Endothelial cell of umbilical vein (primary cell): ENCODE measurements at places on chromosomes 3 and 15. TPM values are rescaled to one million over a fixed set of nuclear protein-coding genes. Genes with fewer than 3 reads are reported as not detected.

- no peaks in the 10 kb centered on the region for H3K36me3 ChIP-seq
- no peak overlapping the region for H3K27ac ChIP-seq
- H3K4me1 ChIP-seq, result no peaks in the 10 kb centered on the region
- DNase-seq, result no peak
- H3K27me3 ChIP-seq, result no peaks in the 10 kb centered on the region
- H3K4me3 ChIP-seq, result no peak overlapping the region
Observed at GRCh38 chr3:156604642-156605144, 49.8 kb upstream of the SSR3 start.

DNA sequence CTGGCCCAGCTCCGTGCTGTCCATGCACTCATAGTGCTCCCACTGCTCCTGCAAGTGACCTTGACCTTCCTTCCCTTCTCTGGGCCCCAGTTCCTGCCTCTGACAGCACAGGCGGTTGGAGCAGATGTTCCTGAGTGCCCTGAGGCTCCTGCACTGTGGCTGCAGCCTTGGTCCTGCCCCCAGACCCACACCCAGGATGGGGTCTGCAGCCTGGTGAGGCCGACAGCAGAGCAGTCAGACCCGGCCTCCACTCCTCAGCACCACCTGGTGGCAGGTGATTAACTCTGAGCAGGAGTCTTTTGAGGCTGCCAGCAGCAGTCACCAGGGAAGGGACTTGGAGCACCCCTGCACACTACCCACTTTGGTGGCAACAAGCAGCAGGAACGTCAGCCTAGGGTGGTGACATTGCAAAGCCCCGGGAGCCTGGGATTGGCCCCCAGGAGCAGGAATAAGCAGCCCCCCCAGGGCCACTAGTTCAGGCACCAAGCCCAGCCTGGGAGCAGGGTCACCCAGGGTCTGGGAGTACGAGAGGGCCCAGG, 64.6 kb downstream of the CYP11A1 start:
- peak; percentile 9 for DNase-seq
- no peak overlapping the region for H3K4me3 ChIP-seq
- no peak overlapping the region for H3K27ac ChIP-seq
- no peaks in the 10 kb centered on the region for H3K36me3 ChIP-seq
- peaks cover 17% of the 10 kb centered on the region for H3K27me3 ChIP-seq
- H3K4me1 ChIP-seq, result no peaks in the 10 kb centered on the region

DNA sequence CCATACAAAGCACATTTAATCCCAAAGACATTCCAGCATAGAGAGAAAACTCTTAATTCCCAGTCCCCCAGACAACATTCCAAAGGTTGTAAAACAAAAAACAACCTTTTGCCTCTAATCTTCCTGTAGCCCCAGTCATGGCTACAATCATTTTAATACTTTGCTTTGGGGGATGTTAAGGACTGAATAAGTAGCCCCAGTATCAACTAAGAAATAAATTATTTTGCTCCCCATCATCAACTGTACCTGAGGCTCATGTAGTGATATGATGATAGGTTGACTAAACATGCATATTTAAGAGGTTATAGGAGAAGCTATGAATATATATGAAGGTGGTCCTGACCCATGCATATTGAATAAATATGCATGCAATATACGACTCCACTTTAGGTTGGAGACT, 40.6 kb downstream of the PRR20G start:
- no peak overlapping the region for H3K4me3 ChIP-seq
- H3K4me1 ChIP-seq, result no peaks in the 10 kb centered on the region
- no peak for DNase-seq
- no peaks in the 10 kb centered on the region for H3K36me3 ChIP-seq
- H3K27me3 ChIP-seq, result no peaks in the 10 kb centered on the region
- H3K27ac ChIP-seq, result no peak overlapping the region

DNA sequence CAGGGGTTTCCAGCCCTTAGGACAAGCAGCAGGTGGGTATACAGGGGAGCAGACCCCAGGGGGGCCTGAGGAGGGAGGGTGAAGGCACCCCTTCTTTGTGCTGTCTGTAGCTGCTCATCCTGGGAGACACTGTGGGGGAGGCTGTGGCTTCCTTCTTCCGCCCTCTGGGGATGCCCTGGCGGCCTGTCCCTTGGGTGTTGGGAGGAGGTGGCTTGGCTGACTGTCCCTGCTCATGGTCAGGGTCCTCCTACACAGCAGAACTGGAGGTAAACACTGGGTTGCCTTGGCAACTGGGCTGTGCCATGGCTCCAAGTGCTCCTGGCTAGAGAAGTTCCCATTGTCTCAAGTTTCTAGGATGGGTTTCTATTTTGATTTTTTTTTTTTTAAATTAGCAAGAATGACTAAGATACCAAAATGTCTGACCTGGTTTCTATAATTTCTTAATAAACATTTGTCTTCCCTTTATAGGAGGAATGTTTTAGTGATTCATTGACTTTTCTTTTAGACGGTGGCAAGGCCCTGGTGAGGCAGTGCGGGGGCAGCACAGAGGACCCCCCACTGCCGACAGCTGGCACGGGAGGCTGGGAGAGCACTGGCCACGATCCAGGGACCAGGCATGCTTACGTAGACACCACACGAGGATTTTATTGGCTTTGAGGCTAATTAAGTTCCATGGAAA, 12.4 kb downstream of the KLF13 start:
- peaks cover 21% of the 10 kb centered on the region for H3K4me1 ChIP-seq
- peak; percentile 38 for DNase-seq
- no peaks in the 10 kb centered on the region for H3K27me3 ChIP-seq
- H3K27ac ChIP-seq, result no peak overlapping the region
- no peaks in the 10 kb centered on the region for H3K36me3 ChIP-seq
- H3K4me3 ChIP-seq, result no peak overlapping the region

GRCh38 chr15:33547876-33548275, 237.1 kb downstream of the RYR3 start:
- H3K4me1 ChIP-seq, result no peaks in the 10 kb centered on the region
- DNase-seq, result peak; percentile 55
- H3K4me3 ChIP-seq, result no peak overlapping the region

DNA sequence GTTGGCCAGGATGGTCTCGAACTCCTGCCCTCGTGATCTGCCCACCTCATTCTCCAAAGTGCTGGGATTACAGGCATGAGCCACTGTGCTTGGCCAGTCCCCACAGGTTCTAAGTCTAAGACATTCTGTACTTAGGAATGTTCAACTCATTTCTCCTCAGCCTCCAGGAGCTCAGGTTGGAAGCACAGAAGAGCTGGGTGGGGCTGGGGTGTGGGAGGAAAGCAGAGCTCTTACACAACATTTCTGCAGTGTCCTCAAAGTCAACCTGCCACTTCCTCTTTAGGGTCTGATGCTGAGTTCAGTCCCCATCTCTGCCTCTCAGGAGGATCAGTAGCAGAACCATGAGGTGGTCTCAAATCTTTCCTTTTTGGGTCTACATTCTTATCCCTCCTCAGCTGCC, 75.5 kb downstream of the MRPL46 start:
- H3K36me3 ChIP-seq, result no peaks in the 10 kb centered on the region
- no peaks in the 10 kb centered on the region for H3K4me1 ChIP-seq
- H3K27me3 ChIP-seq, result no peaks in the 10 kb centered on the region
- no peak for DNase-seq

- peaks cover 4% of the 10 kb centered on the region for H3K27me3 ChIP-seq
- no peak for DNase-seq
- H3K36me3 ChIP-seq, result no peaks in the 10 kb centered on the region
- H3K4me1 ChIP-seq, result no peaks in the 10 kb centered on the region
- H3K4me3 ChIP-seq, result no peak overlapping the region
Observed at GRCh38 chr15:61839546-61839945, 220.7 kb downstream of the VPS13C start.

Gene PLSCR4
- total RNA-seq, result 81.5 and 91.8 TPM in 2 replicates

GRCh38 chr15:36893276-36893675, 207.1 kb downstream of the MEIS2 start:
- H3K36me3 ChIP-seq, result peaks cover 2% of the 10 kb centered on the region
- H3K4me3 ChIP-seq, result no peak overlapping the region
- peaks cover 9% of the 10 kb centered on the region for H3K27me3 ChIP-seq

DNA sequence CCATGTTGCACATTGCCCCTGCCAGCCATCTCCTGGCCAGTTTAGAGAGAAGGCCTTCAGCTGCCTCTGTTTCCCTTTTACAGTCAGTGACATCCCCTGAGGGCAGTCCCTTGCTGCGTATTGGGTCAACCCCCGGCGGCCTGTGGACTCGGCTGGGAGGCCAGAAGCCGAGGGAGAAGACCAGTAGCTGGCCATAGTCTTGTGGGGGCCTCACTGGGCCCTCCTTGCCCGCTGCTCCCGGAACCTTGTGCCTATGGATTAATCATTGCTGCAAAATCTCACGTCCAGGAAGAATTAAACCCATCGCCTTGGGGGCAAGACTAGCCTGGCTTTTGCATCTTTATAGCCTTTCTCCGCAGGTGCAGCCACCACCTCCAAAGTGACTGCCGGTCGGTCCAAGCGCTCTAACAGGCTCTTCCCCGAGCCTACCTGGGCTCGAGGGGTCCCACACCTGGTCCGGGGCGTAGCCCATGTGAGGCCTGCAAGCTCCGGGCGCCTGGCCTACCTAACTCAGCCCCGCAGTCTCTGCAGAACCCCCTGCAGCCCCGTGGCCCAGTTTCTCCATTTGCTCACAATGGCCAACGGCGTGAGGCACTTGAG, 870 bp upstream of the CHAC1 start:
- peak overlapping the region; percentile 61 for H3K27ac ChIP-seq
- no peak for DNase-seq
- H3K36me3 ChIP-seq, result no peaks in the 10 kb centered on the region
- H3K27me3 ChIP-seq, result no peaks in the 10 kb centered on the region
- H3K4me1 ChIP-seq, result peaks cover 10% of the 10 kb centered on the region
- H3K4me3 ChIP-seq, result peak overlapping the region; percentile 37

Gene ZNF501
- total RNA-seq, result 2.9 and 3.9 TPM in 2 replicates

Gene THAP10
- total RNA-seq, result 2.7 and 4.0 TPM in 2 replicates

DNA sequence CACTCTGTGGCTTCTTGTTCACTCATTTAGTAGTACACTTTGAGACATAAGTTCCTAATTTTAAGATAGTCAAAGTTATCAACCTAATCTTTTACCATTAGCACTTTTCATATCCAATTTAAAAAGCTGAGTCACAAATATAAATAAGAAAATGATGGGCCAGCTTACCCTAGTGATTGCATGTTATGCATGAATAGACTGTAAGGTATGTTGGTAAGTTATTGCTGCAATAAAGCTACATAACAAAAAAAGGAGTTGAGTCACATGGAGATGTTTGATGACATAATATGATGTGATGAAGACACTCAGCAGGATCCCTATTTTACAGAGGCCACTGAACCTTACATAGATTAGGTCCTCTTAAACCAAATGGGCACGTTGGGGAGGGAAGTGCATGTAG, 161.3 kb downstream of the OCA2 start:
- H3K36me3 ChIP-seq, result no peaks in the 10 kb centered on the region
- no peaks in the 10 kb centered on the region for H3K27me3 ChIP-seq
- H3K4me3 ChIP-seq, result no peak overlapping the region
- no peak for DNase-seq

GRCh38 chr3:134039161-134039862, 9.6 kb upstream of the SLCO2A1 start:
- H3K4me1 ChIP-seq, result no peaks in the 10 kb centered on the region
- H3K27ac ChIP-seq, result no peak overlapping the region
- no peaks in the 10 kb centered on the region for H3K36me3 ChIP-seq
- DNase-seq, result no peak
- no peak overlapping the region for H3K4me3 ChIP-seq

- peaks cover 8% of the 10 kb centered on the region for H3K4me1 ChIP-seq
- no peaks in the 10 kb centered on the region for H3K27me3 ChIP-seq
- no peaks in the 10 kb centered on the region for H3K36me3 ChIP-seq
- no peak overlapping the region for H3K27ac ChIP-seq
- peak; percentile 28 for DNase-seq
Observed at GRCh38 chr15:85785887-85786780, 8.6 kb downstream of the KLHL25 start.

GRCh38 chr3:71006810-71007785, 576.4 kb downstream of the FOXP1 start:
- H3K4me3 ChIP-seq, result no peak overlapping the region
- H3K36me3 ChIP-seq, result no peaks in the 10 kb centered on the region
- peak; percentile 75 for DNase-seq
- peaks cover 54% of the 10 kb centered on the region for H3K4me1 ChIP-seq
- H3K27me3 ChIP-seq, result no peaks in the 10 kb centered on the region

Gene PATL2
- total RNA-seq, result 0.42 TPM in 1 of 2 replicates, not detected in the other

DNA sequence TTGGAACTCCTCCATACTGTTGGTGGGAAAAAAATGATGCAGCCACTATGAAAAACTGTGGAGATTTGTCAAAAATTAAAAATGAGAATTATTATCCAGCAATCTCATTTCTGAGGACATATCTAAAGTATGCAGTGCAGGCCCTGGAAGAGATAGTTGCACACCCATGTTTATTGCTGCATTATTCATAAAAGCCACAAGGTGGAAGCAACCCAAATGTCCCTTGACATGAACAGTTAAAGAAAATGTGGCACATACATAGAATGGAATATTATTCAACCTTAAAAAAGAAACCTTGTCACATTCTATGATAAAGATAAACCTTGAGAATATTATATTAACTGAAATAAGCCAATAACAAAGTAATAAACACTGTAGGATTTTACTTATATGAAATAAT, 80.9 kb upstream of the ARHGEF26 start:
- no peaks in the 10 kb centered on the region for H3K36me3 ChIP-seq
- no peak overlapping the region for H3K27ac ChIP-seq
- H3K27me3 ChIP-seq, result peaks cover 2% of the 10 kb centered on the region
- H3K4me3 ChIP-seq, result no peak overlapping the region
- DNase-seq, result peak; percentile 23
- no peaks in the 10 kb centered on the region for H3K4me1 ChIP-seq

GRCh38 chr15:72800833-72801481, 17.4 kb upstream of the ADPGK start:
- H3K4me3 ChIP-seq, result no peak overlapping the region
- H3K27ac ChIP-seq, result no peak overlapping the region
- DNase-seq, result no peak
- no peaks in the 10 kb centered on the region for H3K36me3 ChIP-seq
- peaks cover 46% of the 10 kb centered on the region for H3K27me3 ChIP-seq

Gene BOC
- not detected in 2 replicates for total RNA-seq

DNA sequence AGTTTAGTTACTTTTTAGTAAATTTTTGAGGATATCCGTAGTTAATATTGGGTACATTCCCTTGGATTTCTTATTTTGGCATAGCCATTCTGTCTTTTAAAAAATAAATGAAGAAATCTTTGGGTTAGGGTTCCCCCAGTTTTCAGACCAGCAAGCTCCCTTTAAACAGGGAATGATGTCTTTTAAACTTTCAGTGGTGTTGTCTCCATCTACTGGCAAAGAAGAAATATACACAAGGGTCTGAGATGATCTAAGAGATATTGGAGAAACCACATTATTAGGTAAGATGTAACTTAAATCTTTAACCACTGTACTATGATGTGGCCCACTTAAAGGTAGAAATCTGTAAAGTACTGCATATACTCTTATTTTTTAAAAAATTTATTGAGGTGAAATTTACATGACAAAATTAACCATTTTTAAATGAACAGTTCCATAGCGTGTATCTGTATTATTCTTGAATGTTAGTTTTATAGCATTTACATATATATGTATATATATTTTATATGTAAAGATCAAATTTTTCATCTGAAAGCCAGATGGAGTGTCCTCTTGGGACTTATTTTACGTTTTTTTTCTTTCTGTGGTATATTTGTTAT, 35.1 kb upstream of the EIF3J start:
- peaks cover 6% of the 10 kb centered on the region for H3K36me3 ChIP-seq
- no peaks in the 10 kb centered on the region for H3K4me1 ChIP-seq
- no peak overlapping the region for H3K4me3 ChIP-seq
- H3K27me3 ChIP-seq, result no peaks in the 10 kb centered on the region
- peak; percentile 50 for DNase-seq

GRCh38 chr3:9361691-9362388, 1.0 kb upstream of the THUMPD3 start:
- no peak overlapping the region for H3K4me3 ChIP-seq
- no peaks in the 10 kb centered on the region for H3K36me3 ChIP-seq
- H3K4me1 ChIP-seq, result peaks cover 7% of the 10 kb centered on the region
- H3K27ac ChIP-seq, result peak overlapping the region; percentile 97
- DNase-seq, result no peak
- H3K27me3 ChIP-seq, result no peaks in the 10 kb centered on the region

Gene KLHL6
- 12.6 and 14.8 TPM in 2 replicates for total RNA-seq
